ENCODE measurements at places on chromosomes 16 and 17.

- peak; percentile 6 for DNase-seq
Observed at GRCh38 chr17:80362428-80363119, 52.4 kb upstream of the ENDOV start.

DNA sequence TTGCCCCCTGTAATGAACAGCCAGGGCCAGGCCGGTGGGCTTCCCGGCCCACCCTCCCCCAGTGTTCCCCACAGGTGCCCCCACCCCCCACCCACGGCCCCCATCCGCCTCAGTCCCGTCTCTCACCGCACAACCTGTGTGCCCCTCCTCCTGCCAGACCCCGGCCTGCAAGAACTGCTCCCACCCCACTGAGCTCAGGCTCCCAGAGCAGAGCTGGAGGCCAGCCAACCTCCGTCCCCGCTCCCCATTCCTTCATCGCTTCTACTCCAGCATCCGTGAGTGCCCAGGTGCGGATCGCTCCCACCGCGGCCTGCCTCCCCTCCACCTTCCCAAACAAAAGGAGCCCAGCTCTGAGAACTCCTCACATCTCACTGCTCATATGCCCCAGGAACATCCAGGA is 4.2 kb downstream of the MVD start:
- no peak for DNase-seq

DNA sequence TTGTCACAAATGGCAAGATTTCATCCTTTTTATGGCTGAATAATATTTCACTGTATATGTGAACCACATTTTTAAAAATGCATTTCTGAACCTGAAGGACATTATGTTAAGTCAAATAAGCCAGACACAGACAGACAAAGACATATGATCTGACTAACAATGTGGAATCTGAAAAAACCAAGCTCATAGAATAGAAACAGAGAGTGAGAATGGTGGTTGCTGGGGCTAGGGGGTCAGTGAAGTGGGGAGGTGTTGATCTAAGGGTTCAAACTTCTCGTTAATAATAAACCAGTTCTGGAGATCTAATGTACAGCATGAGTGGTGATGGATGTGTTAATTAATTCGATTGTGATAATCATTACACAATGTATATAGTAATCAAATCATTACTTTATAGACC is 475.1 kb downstream of the WWOX start:
- no peak for DNase-seq

- peak; percentile 13 for DNase-seq
Observed at GRCh38 chr16:181565-182021, 1.3 kb downstream of the HBQ1 start.

GRCh38 chr17:34626121-34626681 is 46.8 kb downstream of the TMEM132E start:
- DNase-seq, result no peak

DNA sequence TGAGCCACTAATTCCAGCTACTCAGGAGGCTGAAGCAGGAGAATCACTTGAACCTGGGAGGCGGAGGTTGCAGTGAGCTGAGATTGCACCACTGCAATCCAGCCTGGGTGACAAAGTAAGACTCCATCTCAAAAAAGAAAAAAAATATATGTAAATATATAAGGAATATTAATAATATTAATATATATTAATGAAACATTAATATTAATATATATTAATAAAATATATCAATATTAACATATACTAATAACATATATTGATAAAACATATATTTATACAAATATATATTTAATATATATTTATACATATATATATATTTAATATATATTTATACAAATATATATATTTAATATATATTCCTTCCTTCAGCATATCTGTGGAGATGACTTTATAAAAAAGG is 338.0 kb downstream of the NPIPA8 start:
- DNase-seq, result no peak

DNA sequence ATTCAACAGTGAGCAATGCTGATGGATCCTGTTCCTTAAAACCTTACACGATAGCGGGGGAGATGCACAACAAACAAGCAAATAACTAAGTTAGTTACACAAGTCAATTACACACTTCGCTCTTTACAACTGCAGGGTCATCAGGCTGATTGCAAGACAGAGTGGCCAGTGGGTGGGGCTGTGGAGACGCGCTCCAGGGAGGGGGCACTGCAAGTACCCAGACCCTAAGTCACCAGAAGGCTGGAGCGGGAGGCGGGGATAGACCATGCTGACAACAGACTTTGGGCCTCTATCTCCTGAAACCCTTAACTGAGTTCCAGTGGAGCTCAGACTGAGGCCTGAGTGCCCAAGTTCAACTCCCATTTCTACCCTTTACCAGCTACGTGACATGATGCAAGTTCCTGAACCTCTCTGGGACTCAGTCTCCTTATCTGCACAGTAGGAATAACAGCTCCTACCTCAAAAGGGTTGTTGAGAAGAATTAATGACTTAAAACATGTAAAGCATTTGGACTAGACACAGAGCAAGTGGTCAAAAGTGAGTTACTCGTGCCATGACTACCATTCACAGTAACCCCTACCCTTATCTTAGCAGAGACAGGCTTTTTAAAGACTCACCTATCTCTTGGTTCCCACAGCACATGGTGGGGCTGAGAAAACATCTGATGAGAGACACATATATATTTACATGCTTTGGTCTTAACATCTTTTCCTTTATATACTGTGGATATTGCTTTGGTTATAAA is 10.4 kb downstream of the CPPED1 start:
- no peak for DNase-seq

- DNase-seq, result no peak
Observed at GRCh38 chr17:72651988-72652387, 440.5 kb downstream of the SLC39A11 start.

DNA sequence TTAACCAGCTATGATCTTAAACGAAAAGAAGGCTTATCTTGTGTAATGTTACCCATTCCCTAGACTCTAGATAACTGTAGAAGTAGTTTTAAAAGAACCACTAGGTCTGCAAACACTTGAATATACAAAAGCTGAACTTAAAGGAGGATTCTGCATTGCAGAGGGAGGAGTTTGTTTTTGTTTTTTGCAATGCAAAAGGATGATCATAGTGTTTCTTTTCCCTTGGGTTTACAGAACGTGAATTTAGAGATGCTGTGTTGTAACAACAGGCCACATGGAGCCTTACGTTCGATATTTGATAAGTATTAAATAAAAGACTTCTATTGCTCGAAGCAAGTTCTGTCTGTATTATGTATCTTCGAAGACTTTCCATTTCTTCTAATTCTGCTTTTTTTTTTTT is 77.6 kb downstream of the CHD9 start:
- peak; percentile 23 for DNase-seq

GRCh38 chr16:50279504-50279865 is 13.1 kb downstream of the ADCY7 start:
- DNase-seq, result no peak

- DNase-seq, result no peak
Observed at GRCh38 chr16:13835935-13836730, 83.8 kb upstream of the ERCC4 start.

DNA sequence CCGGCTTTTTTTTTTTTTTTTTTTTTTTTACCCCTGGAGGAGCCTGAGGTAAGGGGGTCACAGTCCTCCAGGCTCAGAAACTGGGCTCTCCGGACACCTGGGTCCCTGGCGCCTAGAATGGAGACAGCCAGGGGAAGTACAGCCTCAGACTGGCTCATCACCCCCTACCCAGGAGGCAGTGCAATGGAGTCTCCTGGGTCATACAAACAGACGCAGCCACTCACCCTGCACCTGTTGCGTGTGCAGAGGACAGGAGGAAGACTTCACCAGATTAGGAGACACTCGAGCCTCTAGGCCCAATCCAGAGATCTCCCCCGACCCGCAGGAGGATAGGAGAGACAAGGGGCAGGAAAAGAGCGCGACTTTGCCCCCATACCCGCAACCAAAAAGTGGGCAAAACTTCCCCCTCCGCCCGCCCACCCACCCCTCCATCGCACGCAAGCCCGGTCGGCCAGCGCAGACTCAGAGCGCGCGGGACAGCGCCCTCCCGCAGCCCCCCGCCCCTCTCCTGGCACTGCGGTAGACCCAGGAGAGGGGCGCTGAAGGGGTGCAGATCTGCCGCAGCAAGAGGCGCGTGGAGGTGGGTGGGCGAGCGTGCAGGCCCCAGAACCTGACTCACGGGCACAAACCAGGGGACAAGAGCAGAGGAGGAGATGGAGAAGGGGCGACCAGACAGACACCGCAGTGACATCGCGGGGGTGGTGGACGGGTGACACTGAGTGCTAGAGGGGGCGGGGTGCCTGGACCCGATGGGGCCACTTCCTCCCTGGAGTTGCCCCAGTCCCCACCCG is 900 bp downstream of the HAP1 start:
- no peak for DNase-seq

DNA sequence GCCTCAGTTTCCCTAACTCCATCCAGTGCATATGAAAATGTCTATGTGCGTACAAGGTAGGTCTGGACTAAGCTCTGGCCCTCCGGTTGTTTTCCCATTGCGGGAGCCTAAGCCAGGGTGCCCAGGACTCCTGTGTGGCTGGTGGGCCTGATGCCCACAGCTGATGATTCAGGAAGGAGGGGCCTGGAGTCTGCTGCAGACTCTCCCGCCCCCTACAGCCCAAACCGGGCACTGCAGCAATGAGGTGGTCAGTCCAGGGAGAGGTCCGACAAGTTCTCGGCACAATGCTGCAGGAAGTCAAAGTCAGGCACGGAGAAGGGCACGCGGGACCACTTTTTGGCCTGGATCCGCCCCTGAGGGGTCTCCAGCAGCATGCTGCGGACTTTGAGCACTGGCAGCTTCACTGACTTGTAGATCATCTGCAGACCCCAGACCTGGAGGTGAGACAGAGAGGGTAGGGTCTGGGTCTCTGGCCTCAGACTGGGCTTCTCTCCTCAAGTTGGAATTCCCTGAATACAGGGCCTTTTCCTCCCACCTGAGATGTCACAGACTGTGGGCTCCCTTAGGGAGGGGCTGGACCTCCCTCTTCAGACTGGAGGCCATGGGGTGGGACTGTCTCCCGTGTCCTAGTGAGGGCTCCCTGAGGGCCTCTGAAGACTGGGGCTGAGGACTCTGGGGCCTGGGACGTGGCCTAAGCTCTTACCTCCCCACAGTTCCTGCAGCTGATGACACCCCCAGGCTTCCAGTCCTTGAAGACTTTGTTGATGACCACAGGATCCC is 3.4 kb upstream of the ZNF385C start:
- peak; percentile 57 for DNase-seq

GRCh38 chr16:3983081-3983520 is 102.6 kb upstream of the CREBBP start:
- peak; percentile 54 for DNase-seq

DNA sequence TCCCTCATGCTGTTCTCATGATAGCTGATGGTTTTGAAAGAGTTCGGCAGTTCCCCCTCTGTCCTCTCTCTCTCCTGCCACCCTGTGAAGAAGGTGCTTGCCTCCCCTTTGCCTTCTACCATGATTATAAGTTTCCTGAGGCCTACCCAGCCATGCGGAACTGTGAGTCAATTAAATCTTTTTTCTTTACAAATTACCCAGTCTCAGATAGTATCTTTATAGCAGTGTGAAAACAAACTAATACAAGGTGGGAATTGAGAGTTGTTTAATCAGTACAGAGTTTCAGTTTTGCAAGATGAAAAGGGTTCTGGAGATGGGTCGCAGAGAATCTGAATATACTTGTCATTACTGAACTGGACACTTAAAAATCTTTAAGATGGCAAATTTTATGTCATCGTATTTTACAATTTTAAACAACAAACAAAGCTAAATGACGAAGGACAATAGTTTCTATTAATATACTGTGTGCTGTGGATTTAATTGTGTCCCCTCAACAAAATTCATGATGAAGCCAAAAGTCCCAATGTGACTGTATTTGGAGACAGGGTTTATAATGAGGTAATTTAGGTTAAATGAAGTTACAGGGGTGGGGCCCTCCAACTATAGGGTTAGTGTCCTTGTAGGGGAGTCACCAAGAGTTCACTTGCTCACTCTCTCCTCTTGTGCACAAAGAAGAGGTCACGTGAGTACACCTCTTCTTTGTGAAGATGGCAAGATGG is 4.4 kb downstream of the MT3 start:
- DNase-seq, result no peak

- DNase-seq, result no peak
Observed at GRCh38 chr16:8872967-8873865, 4.4 kb upstream of the CARHSP1 start.

DNA sequence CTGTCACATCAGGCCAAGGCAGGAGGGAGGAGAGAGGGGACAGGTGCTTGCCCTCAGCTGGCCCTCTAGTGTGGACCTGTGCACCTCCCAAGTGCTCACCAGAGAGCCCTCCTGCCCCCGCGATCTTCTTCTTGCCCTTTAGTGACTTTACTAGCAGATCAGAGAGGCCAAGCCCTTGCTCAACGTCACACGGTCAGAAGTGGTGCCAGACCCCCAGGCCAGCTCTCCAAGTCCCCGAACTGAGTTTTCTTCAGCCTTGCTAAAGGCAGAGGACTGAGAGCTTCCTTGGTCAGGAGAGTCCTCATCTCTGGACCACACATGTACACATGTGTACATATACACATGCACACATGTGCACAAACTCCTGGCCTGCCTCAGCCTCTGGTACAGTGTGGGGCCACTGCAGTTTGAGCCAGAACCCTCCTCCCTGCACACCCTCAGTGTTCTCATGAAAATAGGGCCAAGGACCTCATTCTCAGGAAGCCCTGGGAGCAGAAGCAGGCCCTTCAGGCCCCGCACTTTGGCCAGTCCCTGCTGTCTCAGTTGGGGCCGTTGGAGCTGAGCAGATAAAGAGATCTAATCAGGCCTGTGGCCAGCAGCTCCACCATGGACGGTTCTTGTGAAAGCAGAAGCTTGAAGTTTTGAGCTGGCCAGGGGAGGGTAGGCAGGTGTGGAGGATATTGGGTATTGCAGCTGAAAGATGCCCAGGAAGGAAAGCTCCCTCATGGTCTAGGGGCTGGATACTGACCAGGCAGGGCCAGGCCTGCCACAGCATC is 7.4 kb upstream of the EPX start:
- DNase-seq, result no peak

DNA sequence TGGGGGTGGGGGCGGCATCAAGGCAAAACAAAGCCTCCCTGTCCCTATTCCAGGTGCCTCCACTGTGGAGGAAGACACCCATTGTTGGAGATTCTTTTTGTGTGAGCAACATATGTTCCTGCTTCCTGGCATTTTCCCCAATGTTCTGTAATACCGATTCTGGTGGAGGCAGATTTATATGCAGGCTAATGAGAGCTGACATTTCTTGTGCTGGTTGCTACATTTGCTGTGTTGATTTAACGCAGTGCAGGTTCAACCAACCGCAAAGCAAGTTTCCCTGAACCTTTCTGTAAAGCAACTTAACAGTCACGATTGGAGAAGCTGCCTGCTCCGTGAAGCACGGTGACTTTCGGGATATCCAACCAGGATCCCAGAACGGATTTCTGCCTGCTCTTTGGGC is 260.5 kb downstream of the CBLN1 start:
- DNase-seq, result peak; percentile 81

DNA sequence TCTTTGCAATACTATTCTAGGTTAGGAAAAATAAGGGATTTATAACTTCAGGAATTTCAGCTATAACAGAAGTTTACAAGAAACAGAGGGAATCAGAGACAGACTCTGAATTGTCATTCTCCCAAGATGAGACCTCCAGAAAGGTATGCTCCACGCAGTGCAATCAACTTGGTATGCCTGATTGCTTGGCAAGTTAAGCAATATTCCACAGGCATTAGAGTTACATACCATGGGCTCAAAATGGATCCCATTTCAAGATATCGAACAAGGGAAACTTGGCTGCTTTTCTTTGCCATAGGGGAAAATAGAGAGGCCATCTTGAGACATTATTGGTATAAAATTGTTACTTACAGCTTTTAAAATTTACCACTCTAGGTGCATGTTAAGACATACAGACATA is 615.6 kb upstream of the SOX9 start:
- DNase-seq, result peak; percentile 86

- no peak for DNase-seq
Observed at GRCh38 chr16:16083421-16084156, 134.2 kb downstream of the ABCC1 start.

- peak; percentile 42 for DNase-seq
Observed at GRCh38 chr17:65856865-65857264, 295.4 kb upstream of the AXIN2 start.
